ENCODE measurements at places on chromosomes 4 and X.
A peak's percentile ranks its signal among the peaks of the same experiment; 100 is the strongest.

DNA sequence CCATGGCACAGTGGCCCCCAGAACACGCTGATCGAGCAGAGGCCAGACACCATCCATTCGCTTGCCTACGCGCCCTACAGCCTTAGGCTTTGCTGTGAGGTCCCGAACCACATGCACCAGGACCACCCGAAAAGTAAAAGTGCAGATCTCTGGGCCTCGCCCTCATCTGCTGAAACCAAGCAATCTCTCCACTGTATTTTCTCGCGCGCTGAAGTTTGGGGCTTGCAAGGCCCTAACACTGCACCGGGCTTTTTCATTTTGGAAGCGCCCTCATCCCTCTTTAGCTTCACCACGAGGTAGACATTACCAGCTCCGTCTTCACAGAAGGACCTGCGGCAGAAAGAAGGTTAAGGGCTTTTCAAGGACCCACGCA, 21.2 kb downstream of the NKX3-2 start:
- DNase-seq, result no peak

- peak; percentile 94 for DNase-seq
Observed at GRCh38 chrX:131747173-131747572, 203.3 kb downstream of the OR13H1 start.

DNA sequence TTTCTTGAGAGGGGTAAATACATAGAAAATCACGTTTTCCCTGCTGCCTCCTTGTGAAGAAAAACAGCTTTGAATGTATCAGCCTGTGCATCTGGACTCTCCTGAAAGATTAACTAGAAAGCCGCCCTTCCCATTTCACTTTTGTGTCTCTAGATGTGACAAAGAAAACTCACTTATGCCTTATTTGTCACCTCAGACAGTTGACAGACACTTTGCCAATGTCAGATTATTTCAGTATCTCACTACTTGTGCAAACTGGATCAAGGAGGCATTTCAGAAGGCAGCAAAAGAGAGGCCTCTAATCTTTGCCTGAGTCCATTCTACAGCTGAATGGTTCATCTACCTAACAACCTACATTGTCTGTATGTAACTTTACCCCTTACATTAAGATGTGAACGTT, 754.9 kb downstream of the RPA4 start:
- no peak for DNase-seq

GRCh38 chr4:184101711-184102110, 116.0 kb downstream of the ENPP6 start:
- DNase-seq, result no peak

GRCh38 chr4:145341381-145341780, 140.3 kb upstream of the SMAD1 start:
- no peak for DNase-seq

- DNase-seq, result peak; percentile 47
Observed at GRCh38 chr4:168555437-168555836, 58.6 kb downstream of the PALLD start.

DNA sequence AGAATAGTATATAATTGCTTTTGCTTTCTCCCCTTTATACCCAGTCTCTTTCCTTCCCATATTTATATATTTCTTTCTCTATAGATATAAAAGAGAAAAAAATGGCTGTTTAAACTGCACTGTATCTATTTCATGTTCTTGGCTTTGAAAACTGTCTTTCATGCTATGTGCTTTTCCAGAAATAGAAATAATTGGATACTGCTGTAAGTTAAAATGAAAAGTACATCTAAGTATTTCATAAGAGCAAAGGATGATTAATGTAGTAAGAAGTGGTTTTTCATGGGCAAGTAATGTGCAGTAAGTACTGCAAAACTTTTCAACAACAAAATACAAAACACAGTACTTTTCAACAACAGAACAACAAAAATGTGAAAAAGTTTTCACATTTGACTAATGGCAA, 237.9 kb downstream of the SNCA start:
- DNase-seq, result no peak

GRCh38 chr4:145132511-145133098, 34.5 kb downstream of the ABCE1 start:
- DNase-seq, result peak; percentile 45

GRCh38 chr4:111960241-111960667, 185.0 kb upstream of the FAM241A start:
- no peak for DNase-seq

DNA sequence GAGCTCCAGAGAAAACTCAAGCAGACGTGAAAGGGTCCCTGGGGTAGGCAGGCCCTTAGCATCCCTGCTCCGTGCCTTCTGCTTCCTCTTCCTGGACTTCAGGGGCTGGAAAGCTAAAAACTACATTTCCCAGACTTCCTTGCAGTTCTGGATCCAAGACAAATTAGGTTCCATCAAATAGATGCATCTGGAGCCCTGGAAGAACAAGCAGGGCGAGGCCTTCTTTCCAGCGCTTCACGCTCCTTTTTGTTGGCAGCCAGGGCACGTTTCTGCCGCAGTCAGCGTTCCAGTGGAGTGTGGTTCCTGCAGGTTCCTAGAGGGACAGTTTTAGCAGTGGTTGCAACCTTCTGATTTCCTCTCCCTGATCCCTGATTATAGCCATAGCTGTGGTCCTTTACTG, 53.6 kb upstream of the MSX1 start:
- no peak for DNase-seq

- DNase-seq, result no peak
Observed at GRCh38 chr4:85573270-85573669, 98.3 kb downstream of the ARHGAP24 start.

DNA sequence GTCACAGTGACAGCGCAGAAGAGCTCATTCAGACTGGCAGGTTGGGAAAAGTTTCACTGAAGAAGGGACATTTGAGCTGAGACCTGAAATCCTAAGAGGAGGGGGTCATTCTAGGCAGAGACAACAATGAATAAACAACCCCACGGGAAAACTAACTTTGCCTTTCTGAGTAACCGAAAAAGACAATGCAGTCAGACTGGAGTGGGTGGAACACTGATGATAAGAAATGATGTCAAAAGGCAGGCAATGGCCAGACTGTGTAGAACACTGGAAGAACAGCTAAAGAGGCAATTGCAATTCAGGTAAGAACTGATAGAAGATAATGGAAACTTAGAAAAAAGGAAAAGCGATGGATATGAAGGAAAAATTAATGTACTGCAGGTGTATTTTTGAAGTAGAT, 73.8 kb downstream of the CHIC2 start:
- DNase-seq, result no peak

GRCh38 chr4:132818091-132818490, 331.0 kb upstream of the PCDH10 start:
- DNase-seq, result no peak

- DNase-seq, result no peak
Observed at GRCh38 chr4:75881476-75881875, 20.8 kb downstream of the PPEF2 start.

DNA sequence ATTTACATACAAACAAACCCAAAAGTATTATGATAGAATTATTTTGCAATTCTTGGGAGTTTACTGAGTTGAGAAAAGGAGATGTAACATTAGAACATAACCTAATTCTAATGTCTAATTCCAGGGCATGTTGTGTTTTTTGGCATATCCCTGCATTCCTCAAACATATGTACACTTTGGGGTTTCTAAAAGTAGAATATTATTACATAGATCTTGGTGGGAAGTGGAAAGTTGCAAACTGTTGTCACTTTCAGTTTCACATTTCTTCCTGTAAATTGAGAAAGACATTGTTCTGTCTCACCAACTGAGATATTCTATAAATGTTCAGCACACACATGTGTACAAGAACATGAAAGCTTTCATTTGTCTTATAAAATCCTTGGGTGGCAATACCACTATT, 24.4 kb upstream of the GBA3 start:
- DNase-seq, result no peak

GRCh38 chrX:6021316-6022091, 207.2 kb downstream of the NLGN4X start:
- peak; percentile 16 for DNase-seq

DNA sequence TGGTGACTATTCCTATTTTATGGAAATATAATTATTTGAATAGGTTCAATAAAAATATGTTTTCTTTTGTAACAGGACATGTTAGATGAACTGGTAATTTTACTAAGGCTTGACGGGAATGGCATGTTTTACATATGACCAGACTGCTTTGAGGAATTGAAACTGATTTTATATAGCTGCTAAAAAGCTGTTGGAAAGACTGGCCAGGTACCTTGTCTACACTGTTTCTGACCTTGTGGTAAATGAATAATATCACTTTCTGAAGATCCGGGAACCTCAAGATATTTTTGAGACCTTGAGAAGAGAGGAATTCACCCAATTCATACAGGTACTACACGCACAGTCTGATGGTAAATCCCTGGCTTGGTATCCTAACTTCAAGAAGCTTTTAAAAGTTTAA, 42.1 kb upstream of the USP46 start:
- DNase-seq, result no peak

DNA sequence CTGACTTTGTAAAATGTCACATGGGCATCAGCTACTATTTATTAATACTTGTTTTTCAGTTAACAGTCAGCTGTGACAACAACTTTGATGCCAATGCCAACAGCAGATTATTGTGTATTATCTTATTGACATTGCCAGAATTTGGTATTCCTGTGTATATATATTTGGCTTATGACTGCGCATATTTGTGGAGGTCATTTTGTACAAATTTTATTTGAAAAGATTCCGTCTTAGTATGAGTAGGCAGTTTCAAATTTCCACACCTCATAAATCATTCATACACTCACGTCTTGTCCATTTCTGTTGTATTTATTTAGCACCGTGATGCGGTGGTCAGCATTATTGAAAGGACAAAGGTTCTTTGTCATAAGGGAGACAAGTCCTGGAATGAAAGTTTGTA, 558.2 kb upstream of the NDST4 start:
- DNase-seq, result no peak

DNA sequence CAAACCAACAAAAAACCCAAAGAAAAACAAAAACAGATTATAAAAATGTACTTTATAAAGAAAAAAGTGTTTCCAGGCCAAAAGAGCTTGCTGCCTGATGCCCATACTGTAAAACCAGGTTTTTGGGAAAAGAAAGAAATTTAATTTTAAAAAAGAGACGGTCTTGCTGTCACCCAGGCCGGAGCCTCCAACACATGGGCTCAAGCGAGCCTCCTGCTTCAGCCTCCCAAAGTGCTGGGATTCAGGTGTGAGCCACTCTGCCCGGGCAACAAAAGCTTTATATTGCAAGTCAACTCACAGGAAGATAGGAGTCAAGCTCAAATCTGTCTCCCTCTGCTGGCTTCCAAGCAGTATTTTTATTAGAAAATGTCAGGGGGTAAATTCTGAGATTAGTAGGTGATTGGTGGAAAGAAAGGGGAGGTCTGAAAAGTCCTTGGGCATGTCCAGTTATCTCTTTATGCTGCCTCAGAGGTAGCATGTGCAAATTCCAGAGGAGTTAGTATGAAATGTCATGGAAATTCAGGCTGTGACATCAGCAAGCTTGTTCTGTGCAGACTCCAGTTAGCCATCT, 39.4 kb downstream of the MGST2 start:
- DNase-seq, result peak; percentile 42

- no peak for DNase-seq
Observed at GRCh38 chr4:72451349-72451748, 117.7 kb downstream of the ADAMTS3 start.

GRCh38 chr4:11799196-11799595, 370.5 kb upstream of the HS3ST1 start:
- no peak for DNase-seq

DNA sequence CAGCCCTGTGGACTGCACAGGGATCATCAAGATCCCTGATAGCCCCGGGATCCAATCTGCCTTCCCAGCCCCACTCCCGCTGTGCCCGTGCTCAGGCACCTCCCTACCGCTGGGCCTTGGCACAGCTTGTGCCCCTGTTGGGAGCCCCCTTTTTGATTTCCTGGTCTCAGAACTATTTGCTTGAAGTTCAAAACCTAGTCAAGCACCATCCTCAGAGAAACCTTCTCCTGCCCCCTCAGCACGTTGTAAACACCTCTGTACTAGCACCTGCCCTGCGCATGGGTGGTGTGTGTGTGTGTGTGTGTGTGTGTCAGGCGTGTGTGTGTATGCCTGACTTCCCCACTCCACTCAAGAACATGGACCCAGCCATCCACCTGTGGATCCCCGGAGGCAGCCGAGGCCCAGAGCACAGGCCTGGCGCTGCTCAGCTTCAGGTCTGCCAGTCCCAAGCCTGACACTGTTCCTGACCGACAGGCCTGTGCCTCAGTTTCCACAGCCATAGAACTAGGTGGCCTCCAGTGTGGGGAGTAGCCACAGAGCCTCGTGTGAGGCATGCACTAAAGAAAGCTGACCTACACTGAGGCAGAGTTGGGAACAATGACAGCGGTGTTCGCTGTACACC, 65.5 kb downstream of the ADRA2C start:
- no peak for DNase-seq

DNA sequence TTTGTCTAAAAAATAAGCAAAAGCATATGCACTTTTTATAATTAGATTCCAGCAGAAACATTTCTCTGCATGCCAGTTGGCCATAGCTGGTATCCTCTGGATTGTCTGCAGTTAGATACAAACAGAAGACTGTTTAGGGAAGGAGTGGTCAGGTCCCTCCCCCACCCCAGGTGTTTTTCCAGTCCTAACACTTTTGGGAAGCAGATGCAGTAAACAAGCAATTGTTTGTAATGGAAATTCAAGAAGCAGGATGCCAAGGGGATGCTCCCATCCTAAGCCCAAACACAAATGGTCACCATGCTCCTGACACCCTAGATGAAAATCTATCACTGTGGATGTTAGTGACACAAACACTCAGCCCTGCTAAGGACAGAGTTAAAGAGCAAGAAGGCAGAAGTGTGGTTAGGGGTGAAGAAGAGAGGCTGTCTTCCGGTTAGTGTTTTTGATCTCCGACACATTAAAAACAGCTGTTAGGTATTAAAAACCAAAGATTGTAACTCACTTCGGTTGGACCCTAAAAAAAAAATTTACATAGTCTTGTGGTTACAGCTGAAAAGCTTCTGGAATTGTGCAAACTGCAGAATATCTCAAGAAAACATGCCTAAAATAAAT, 7.9 kb downstream of the LEF1 start:
- DNase-seq, result no peak

DNA sequence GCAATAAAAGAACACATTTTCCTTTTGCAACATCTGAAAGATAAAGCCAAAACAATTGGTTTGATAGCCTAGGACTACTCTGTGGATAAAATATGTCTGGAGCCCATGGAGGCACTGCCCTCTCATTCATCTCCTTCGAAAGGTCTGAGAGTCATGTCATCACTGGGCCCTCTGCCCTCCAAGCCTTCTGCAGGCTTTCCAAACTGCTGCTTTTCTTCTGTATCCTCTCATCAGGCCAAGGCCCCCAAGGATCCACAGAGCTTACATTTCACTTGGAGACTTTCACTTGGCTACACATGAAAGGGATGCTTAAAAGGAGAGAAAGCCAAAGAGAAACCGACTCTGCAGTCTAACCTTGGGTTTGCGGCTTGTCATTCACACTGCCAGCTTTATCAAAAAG, 109.9 kb downstream of the SH3RF1 start:
- DNase-seq, result no peak

- no peak for DNase-seq
Observed at GRCh38 chr4:2354118-2354517, 64.3 kb downstream of the ZFYVE28 start.

DNA sequence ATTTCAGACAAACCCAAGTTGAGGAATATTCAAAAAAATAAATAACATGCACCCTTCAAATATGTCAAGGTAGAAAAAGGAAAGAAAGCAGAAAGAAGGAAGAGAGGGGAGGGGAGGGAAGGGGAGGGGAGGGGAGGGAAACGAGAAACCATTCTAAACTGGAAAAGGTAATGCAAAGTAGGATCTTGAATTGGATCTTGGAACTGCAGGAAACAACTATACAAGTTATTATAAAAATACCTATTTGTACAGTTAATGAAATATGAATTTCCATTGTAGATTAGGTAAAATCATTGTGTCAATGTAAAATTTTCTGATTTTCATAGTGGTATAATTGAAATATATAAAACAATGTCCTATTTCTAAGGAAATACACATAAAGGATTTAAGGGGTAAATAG, 668.4 kb downstream of the FAT4 start:
- DNase-seq, result no peak

Data from lung microvascular endothelial cell (primary cell).